ENCODE measurements at places on chromosomes 3 and 15.

DNA sequence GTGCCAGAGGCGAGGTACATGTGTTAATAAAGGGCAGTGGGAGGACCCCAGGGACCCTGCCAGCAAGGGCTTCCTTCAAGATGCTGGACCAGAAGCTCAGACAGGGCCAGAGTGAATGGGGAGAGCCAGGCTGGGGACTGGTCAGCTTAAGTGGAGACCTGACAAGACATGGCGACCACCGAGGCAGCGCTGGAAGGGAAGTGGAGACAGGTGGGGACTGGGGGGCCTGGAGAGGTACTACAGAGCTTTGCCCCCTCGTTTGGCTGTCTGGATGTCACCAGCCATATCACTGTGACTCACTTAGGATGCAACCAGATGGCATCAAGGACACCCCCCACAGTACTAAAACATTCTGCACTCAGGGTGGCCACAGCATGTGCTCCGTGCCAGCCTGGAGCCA is 97.9 kb downstream of the ADCY5 start:
- DNase-seq = no peak

- no peak for DNase-seq
These were observed 70.2 kb upstream of the STRIT1 start for GRCh38 chr3:155363690-155364070.

GRCh38 chr3:172606021-172606420 is 82.8 kb upstream of the TNFSF10 start:
- DNase-seq = peak; percentile 61

GRCh38 chr15:66704019-66704802 is 2.2 kb downstream of the SMAD6 start:
- no peak for DNase-seq
